ENCODE measurements at places on chromosomes 6 and 20.
A peak's percentile ranks its signal among the peaks of the same experiment; 100 is the strongest.

GRCh38 chr6:35469751-35470662, 1.8 kb downstream of the RPL10A start:
- DNase-seq: no peak

GRCh38 chr6:106561686-106562405, 67.5 kb downstream of the RTN4IP1 start:
- DNase-seq: no peak

- no peak for DNase-seq
Measured at GRCh38 chr6:163123098-163123497, 291.4 kb upstream of the QKI start.

DNA sequence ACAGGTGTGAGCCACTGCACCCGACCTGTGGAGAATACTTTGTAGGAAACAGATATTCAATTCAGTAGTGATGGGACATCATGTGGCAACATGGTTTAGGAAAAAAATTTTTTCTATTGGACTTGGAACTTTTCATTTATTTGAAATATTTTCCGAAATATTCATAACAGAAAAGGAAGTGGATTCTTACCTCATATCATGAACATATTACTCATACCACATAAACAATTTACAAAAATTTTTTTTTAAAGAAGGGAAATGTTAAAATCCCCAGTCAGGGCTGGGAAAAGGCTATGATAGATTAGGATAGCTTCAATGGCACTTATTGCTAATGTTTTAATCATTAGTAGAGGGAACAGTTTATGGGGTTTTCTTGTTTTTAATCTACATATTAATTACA, 6.8 kb upstream of the ALDH8A1 start:
- no peak for DNase-seq

DNA sequence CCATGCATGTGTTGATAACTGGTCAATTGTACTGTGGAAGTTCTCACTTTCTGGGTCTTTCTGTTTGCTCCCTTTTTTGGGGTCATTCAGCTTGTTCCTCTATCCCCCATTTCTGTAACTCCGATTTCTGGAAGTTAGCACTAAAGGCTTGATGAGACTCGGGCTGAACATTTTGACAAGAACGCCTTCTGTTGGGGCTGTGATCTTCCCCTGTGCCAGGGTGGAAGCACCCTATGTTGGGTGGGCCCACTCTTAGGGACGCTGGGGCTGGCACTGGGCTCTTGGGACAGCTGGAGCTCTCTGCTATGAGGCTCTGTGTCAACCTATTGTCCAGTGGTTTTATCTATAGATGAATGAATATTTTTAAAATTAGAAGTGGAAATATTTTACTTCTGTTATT, 60.1 kb upstream of the FRMD1 start:
- no peak for DNase-seq

GRCh38 chr6:152241013-152241766, 396.0 kb downstream of the SYNE1 start:
- DNase-seq: no peak

GRCh38 chr20:48733296-48733790, 94.5 kb downstream of the PREX1 start:
- no peak for DNase-seq

- DNase-seq: no peak
Measured at GRCh38 chr20:63009988-63010769, 3.4 kb upstream of the BHLHE23 start.

- DNase-seq: peak; percentile 36
Measured at GRCh38 chr20:3330046-3330741, 77.3 kb downstream of the DNAAF9 start.

- DNase-seq: no peak
Measured at GRCh38 chr6:170345662-170346061, 39.1 kb downstream of the FAM120B start.

GRCh38 chr20:49534255-49534712, 33.7 kb downstream of the PTGIS start:
- DNase-seq: no peak

DNA sequence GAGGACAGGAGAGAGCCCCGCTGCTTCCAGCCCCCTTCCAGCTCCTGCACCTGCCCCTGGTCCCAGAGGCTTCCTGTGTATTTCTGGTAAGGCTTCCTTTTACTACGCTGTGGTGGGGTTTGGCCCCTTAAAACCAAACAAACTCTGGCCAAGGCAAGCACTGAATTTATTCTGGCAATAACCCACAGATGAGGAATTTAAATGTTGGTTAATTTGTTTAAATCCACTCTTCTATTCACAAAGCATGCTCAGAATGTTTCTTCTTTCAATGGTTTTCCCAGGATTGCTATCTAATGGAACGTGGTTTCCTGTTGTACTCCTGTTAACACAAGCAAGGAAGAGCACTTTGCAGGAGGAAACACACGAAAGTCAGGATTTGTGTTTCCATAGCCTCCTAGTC, 236.5 kb upstream of the FOXQ1 start:
- DNase-seq: no peak

- DNase-seq: no peak
Measured at GRCh38 chr6:111952274-111952673, 79.0 kb upstream of the FYN start.

- no peak for DNase-seq
Measured at GRCh38 chr6:34981951-34982350, 92.9 kb downstream of the ANKS1A start.
